Calu3 (cell line): ENCODE measurements at places on chromosomes 12 and 14. TPM values are rescaled to one million over a fixed set of nuclear protein-coding genes. Genes with fewer than 3 reads are reported as not detected.

DNA sequence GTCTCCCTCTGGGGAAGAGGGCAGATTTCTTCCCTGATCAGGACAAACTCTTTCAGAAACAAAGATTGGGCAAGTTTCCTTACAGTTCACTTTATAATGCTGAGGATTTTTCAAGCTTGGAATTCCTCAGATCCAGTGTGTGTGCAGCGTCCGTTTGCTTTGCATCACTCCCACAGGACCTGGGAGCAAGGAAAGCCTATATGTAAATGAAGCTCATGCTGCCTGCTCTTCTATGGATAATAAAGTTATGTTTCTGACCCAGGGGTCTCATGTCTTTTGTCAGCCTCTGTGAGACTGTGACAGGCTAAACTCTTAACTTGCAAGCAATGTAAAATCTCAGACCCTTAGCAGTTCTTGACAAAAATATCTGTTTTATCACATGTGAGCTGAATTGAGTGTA lies 41.6 kb downstream of the TRHDE start:
- H3K36me3 ChIP-seq = no peaks in the 10 kb centered on the region
- H3K27me3 ChIP-seq = no peaks in the 10 kb centered on the region
- no peak for DNase-seq

DNA sequence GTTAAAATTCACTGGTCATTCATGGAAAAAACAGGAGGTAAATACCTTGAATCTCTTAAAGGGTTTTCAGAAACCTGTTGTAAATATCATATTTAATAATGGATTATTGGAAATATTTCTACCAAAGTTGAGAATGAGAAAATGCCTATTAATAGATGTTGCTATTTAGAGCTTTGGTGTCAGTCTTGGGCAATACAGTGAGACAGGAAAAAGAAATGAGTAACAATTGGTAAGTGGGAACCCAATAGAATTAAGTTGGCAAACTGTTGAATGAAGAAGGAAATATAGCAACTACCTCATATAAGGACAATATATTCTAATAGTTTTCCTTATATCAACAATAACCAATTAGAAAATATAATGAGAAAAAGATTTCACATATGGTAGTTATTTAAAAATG lies 78.0 kb downstream of the ATF7IP start:
- H3K36me3 ChIP-seq = peaks cover 32% of the 10 kb centered on the region
- no peaks in the 10 kb centered on the region for H3K27me3 ChIP-seq
- H3K4me1 ChIP-seq = no peaks in the 10 kb centered on the region
- DNase-seq = no peak
- H3K27ac ChIP-seq = no peak overlapping the region

- H3K4me3 ChIP-seq = peak overlapping the region; percentile 94
- peaks cover 27% of the 10 kb centered on the region for H3K4me1 ChIP-seq
- peak; percentile 38 for DNase-seq
- no peaks in the 10 kb centered on the region for H3K27me3 ChIP-seq
- peak overlapping the region; percentile 89 for H3K27ac ChIP-seq
- peaks cover 55% of the 10 kb centered on the region for H3K36me3 ChIP-seq
These were observed 853 bp downstream of the USP5 start for GRCh38 chr12:6852651-6853354.

DNA sequence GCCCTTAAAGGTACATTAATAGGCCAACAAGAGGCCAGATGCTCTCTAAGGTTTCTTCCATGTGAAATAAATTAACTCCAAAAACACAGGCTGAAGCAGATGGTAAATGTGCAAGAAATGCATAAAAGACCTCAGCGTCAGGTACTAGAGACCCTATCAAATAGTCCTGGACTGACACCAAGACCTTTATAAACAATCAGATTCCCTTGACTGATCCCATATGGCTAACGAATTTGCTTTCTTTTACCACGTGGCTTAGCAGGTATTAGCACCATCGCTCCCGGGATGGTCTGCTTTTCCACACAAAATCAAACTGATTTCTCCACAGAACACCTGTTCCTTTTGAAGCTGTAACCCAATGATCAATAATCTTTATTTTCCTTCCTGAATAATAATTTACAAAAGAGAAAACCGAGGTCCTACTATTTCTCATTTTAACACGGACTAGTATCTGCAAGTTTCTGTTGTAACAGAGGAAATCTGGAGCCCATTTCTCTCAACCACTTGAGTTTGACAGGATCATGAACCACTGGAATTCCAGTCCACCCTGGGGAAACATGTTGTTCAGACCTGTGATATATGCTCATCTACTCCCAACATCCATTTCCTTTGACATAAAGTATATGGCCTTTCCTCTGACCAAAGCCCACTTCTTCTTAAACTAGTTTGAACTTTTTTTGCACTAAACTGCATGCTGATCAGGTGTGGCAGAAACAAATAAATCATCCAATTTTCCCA lies 48.2 kb upstream of the DAAM1 start:
- H3K27ac ChIP-seq = no peak overlapping the region
- no peaks in the 10 kb centered on the region for H3K36me3 ChIP-seq
- no peak overlapping the region for H3K4me3 ChIP-seq

DNA sequence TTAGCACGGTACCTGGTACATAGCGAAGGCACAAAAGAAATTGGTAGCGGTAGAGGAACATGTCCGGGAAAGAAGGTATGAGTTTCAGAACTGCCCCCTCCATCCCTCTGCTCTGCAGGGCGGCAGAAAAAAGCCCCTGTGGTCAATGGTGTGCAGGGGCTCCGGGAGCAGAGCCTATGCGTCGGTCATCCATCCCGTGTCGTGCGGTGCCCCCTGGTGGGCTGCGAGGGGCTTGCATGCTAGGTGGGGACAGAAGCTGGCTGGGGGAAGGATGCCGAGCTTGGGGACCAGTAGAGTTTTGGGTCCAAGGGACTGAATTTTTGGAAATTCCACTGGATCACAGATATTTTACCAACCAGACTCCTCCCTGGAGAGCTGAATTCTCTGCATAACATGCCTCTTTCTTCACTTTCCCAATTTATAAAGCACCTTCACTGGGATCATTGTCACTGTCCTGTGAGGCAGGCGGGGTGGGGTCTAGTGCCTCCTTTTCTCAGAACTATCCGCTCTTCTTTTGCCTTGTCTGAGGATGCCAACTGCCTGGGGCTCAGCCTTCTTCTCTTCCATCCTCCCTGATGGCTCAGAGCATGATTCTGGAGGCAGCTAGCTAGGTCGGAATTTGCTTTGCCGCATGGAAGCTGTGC lies 148.7 kb downstream of the SMOC1 start:
- H3K27me3 ChIP-seq = no peaks in the 10 kb centered on the region
- no peak overlapping the region for H3K4me3 ChIP-seq
- H3K36me3 ChIP-seq = no peaks in the 10 kb centered on the region
- no peaks in the 10 kb centered on the region for H3K4me1 ChIP-seq

The ETFBKMT gene
- total RNA-seq = 2.2 and 2.3 TPM in 2 replicates

The CCDC198 gene
- 58.7 and 81.3 TPM in 2 replicates for total RNA-seq
